ENCODE measurements at places on chromosomes 2 and 18. TPM values are rescaled to one million over a fixed set of nuclear protein-coding genes. Genes with fewer than 3 reads are reported as not detected.

The FAM237A gene
- not detected for total RNA-seq

The C1QL2 gene
- 0.09 TPM for total RNA-seq

The DNAJC27 gene
- 1.9 TPM for total RNA-seq

The ALPG gene
- 0.22 TPM for total RNA-seq

The LOXHD1 gene
- total RNA-seq: not detected

The RAMP1 gene
- not detected for total RNA-seq

The CDK15 gene
- total RNA-seq: not detected

The CYP1B1 gene
- 8.5 TPM for total RNA-seq
